NCI-H1436 treated with DMSO at 0.1 percent for 48 hours (cell line): ENCODE measurements at places on chromosomes 1 and 21.

DNA sequence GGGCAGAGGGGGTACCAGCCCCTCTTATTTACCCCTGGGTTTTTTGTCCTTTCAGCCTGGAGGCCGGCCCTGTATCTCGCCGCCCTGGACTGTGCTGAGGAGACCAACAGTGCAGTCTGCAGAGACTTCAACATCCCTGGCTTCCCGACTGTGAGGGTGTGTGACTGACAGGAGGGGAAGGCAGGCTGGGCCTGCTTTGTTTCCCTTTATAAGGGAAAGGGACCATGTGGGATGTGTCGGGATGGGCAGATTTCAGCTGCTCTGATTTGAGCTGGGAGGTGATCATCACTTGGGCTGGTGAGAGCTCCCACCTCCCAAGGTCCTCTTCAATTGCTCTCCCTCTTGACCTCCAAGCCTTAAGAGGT, 11.7 kb downstream of the QSOX1 start:
- no peak for DNase-seq

DNA sequence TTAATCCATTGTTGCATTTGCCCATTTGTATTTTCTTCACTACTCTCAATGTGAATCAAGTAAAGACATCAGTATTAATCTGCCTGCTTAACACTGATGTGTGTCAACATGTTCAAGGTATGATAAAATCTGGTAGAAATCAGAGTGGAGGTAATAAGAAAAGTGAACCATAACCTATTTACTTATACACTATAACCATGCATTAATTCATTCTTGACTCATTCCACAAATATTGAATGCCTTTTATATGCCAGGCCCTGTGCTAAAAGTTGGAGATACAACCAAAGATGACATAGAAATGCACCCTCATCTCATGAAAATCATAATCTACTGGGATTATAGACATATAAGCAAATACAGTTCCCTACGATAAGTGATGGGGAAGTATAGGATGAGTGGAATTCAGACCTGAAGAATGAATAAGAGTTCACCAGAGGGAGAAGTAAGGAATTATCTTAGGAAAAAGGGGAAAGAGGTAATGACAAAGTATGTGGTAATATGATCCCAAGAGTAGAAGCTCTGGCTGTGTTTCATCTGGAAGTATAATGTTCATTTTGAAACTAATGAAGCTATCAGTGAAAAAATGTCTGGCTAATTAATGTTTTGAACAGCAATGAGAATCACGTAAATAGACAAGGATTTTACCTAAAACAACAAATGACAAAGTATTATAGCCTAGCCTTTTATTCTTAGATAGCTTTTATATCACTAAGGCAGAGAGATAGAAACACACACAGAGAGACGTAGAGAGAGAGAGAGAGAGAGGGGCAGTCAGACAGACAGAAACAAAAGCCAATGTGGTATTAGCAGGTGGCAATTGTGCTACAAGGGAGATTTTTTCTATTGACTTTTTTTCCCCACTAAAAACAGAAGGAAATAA, 7.0 kb upstream of the RWDD3 start:
- DNase-seq, result no peak

- DNase-seq, result no peak
Observed at GRCh38 chr1:7153464-7153863, 368.2 kb downstream of the CAMTA1 start.

GRCh38 chr1:220011620-220012019, 34.7 kb downstream of the EPRS1 start:
- no peak for DNase-seq

DNA sequence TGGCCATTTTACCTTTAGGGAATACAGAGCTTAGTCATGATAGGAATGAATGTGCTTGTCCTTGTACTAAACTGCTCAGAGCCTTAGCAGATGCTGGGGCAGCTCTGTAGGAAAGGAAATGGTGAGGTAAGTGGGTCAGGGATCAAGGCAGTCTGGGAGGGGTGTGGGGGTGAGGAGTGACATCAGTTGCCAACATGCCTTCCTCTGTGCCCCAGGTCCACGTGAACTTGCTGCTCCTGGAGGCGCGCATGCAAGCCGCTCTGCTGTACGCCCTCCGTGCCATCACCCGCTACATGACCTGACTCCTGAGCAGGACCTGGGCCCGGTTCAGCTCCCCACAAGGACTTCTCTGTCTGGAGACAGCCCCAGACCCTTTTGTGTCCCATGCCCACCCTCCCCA, 21.2 kb downstream of the SESN2 start:
- DNase-seq, result no peak

DNA sequence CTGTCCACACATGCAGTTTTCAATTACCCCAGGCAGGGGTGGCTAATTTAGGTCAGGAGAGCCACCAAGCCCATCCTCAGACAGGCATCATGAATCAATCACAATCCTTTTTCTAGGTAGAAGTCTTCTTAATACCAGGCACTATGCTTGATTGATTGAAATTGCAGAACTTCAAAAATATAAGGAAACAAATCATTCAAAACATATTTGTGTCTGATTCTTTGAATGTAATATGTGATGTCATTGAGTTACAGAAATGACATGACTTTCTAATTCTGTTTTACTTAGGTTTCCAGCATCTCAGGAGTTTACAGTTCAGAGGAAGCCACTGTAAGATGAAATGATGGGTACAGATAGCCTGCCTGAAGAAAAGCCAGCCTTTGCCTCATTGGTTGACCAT, 26.7 kb downstream of the RXRG start:
- no peak for DNase-seq

DNA sequence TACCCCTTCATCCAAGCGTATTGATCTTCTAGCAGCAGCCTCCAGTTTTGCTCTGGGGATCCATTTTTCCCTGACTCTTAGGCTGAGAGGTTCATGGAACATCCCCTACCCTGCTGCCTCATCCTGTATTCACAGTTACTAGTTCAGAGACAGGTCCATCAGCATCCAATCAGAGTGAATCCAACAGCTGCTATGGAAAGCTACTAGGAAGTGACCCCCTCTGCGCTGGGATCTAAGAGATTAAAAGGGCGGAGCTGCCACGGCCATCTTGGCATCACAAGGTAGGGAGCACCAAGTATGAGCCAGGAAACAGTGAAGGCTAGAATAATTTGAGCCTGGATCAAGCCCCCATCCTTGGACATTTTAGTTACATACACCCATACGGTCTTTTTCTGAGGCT, 32.5 kb downstream of the KAZN start:
- no peak for DNase-seq

- DNase-seq, result no peak
Observed at GRCh38 chr1:179322557-179322956, 29.0 kb downstream of the SOAT1 start.

DNA sequence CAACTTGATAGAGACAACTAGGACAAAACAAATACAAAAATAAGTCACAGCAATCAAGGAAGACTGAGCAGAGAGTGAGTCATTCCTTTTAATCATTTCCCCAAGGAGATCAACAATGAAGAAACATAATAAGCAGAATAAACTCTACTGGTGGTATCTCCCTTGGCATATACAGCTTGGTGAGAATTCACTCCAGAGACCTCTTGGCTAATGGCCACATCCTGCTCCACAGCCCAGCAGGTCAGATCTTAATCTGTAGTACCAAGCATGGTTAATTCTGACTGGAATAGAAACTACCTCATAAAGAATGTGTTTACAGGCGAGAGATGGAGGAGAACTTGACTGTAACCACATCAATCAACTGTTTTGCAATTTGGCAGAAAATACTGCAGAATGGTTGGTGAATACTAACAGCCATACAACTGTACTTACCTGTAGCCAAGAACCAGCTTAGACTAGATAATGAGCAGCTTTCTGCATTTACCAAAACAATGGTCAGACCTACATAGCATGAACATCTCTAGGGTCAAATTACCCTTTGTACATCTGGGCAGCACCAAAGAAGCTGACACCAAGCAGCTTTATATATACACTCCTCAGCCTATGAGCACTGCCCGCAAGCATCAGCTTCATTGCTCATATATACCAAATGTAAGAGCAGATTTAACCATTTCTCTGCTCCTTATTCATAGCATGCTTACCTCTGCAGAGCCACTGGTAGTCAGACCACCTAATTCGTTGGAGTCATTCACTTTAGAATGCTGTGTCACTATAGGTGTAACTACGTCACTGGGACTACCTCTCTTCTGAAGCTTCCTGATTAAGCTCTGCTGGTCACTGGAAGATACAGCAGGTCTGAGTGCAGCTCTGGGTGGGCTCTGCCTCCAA, 51.0 kb downstream of the KIAA0319L start:
- no peak for DNase-seq

- no peak for DNase-seq
Observed at GRCh38 chr1:245748240-245748639, 593.5 kb downstream of the KIF26B start.

DNA sequence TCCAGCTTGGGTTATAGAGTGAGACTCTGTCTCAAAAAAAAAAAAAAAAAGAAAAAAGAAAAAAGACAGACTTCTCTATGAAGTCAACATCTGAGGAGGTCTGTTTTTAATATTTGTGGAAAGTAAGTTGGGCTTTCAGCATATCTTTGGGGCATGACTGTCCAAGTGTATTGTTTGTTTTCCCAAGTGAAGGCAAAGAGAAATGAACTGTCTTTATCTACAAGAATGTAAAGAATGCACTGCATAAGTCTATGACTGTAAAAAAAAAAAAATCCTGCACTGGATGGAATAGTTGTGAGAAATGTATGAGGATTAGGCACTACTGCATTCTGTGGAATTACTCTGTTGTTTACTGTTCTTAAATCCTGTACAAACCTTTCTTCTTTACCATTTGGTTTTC, 45.6 kb upstream of the TMEM61 start:
- DNase-seq, result no peak

- no peak for DNase-seq
Observed at GRCh38 chr1:203201516-203202205, 15.2 kb upstream of the CHI3L1 start.

- no peak for DNase-seq
Observed at GRCh38 chr21:33308586-33309490, 15.9 kb upstream of the IFNAR1 start.

GRCh38 chr1:63350320-63350719, 17.1 kb upstream of the ALG6 start:
- DNase-seq, result no peak

DNA sequence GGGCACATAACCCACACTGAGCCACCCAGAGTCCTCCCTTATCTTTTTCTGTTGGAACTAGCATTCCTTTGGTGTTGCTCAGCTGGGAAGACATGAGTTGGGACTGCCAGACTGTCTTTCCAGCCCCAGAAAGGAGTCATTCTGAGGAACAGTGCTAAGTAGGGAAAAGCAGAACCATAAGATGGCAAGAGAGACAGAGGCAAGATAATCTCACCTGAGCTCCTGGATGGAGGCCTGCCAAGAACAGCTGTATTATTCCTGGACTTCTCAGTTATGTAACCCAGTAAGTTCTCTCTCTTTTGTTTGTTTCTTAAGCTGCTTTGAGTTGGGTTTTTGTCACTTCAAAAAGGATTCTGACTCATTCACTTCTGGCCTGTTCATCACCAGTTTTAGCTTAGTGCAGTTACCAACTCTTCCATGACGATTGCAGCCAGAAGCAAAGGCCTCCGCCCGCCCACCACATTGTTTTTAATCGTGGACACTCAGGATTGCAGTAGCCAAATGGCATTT, 134.4 kb downstream of the OMA1 start:
- no peak for DNase-seq

DNA sequence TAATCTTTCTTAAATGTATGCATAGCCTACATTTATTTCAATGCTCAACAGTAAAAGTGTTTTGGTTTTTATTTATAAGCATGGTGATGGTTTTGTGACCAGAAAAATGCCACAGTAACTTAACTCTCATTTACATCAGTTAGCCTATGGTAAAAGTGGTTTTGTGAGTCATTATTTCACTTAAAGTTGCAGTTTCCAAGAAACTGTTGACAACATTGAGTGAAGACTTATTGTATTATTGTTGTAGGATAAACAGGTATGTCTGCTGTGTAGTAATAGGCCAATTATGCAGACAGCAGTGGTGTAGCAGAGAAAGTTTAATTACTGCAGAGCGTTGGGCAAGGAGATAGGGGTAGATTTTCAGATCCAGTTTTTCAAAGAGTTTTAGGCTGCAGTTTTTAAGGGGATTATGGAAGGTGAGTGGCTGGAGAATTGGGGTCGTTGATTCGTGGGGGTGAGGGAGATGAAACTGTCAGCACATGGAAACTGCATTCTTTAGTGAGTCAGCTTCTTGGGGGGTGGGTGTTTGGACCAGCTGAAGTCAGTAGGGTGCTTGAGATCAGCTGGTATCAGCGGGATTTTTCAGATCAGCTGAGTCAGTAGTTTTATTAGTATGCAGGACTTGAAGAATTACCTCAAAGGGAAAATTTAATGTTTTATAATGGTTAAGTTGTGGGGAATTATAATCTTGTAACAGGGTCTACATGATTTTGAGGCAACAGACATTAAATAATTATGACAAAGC, 168.7 kb upstream of the FMN2 start:
- DNase-seq, result no peak
